ENCODE measurements at places on chromosomes 3 and 15. TPM values are rescaled to one million over a fixed set of nuclear protein-coding genes. Genes with fewer than 3 reads are reported as not detected.

DNA sequence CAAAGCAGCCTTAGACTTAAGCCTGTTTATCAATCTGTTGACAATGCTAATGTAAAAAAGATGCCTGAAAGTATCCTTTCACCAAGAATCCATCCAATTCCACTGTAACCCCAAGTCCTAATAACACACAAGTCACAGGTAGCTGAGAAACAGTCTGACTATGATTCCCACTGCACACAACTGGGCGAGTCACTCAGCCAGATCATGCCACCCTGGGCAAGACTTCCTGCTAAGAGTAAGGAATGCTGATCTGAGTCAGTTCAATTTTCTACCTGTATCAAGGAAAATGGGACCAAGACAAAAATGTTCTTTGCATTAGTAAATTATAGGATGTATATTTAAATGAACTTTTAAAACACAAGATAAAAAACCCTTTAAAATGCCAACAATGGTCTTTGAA lies 33.3 kb downstream of the NPTN start:
- H3K27ac ChIP-seq: no peak overlapping the region
- H3K27me3 ChIP-seq: no peaks in the 10 kb centered on the region
- no peaks in the 10 kb centered on the region for H3K36me3 ChIP-seq
- peaks cover 96% of the 10 kb centered on the region for H3K4me1 ChIP-seq

GRCh38 chr3:188126276-188126675 lies 27.7 kb upstream of the LPP start:
- no peaks in the 10 kb centered on the region for H3K36me3 ChIP-seq
- no peak for DNase-seq
- H3K27ac ChIP-seq: peak overlapping the region; percentile 67

DNA sequence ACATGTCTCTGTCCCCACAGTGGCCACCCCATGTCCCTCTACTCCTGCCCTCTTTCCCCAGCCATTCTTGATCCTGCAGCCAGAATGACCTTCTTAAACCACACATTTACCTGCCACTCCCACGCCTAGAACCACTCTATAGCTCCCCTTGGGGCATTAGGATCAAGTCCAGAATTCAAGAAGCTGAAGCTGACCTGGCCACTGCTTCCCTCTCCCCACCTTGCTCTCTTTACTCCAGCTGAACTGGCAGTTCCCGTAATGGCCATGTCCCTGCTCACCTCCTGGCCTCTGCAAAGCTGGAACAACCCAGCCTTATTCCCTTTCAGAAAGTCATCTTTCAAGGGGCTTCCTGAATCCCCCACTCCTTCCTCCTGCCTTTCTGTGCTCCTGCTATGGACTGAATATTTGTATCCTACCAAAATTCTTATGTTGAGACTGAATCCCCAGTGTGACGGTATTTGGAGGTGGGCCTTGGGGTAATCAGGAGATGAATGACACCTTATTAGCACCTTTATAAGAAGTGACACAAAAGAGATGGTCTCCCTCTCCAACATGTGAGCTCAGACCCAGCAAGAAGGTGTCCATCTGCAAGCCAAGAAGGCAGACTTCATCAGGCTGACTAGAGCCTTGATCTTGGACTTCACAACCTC lies 3.8 kb downstream of the CSRNP1 start:
- peak overlapping the region; percentile 100 for H3K27ac ChIP-seq
- H3K4me1 ChIP-seq: peaks cover 80% of the 10 kb centered on the region
- no peak overlapping the region for H3K4me3 ChIP-seq
- H3K36me3 ChIP-seq: peaks cover 13% of the 10 kb centered on the region
- H3K27me3 ChIP-seq: no peaks in the 10 kb centered on the region

GRCh38 chr3:36444909-36445308 lies 64.6 kb downstream of the STAC start:
- H3K27ac ChIP-seq: no peak overlapping the region
- H3K27me3 ChIP-seq: no peaks in the 10 kb centered on the region
- H3K4me1 ChIP-seq: no peaks in the 10 kb centered on the region
- no peak overlapping the region for H3K4me3 ChIP-seq
- no peak for DNase-seq

- H3K36me3 ChIP-seq: peaks cover under 1% of the 10 kb centered on the region
- H3K27me3 ChIP-seq: no peaks in the 10 kb centered on the region
- H3K4me3 ChIP-seq: peak overlapping the region; percentile 79
These were observed 1.4 kb downstream of the SLC41A3 start for GRCh38 chr3:126082362-126083137.

DNA sequence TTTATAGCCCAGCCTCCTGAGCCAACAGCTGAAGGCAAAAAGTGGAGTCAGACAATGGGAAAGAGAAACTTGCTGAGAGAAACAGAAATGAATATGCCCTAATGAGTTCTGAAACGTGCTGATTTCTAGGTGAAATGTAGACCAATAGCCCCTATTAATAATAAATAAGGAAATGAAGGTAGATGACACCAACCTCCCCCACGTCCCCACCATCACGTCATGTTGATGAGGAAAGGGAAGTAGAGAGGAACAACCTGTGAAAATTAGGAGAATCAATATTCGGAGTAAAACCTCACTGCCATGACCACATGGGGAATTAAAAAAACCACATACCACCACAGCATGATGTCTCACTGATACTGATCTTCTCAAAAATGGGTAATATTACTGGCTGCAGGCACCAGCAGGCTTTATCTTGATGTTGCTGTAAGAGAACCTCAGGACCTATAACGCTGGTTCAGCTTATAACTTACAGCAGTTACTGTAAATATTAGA lies 64.0 kb downstream of the KAT2B start:
- peaks cover 22% of the 10 kb centered on the region for H3K36me3 ChIP-seq
- no peak overlapping the region for H3K27ac ChIP-seq
- H3K4me3 ChIP-seq: no peak overlapping the region
- no peaks in the 10 kb centered on the region for H3K27me3 ChIP-seq
- no peaks in the 10 kb centered on the region for H3K4me1 ChIP-seq

- no peaks in the 10 kb centered on the region for H3K36me3 ChIP-seq
- H3K4me3 ChIP-seq: peak within 1 kb of the TSS; percentile 73
- peak within 1 kb of the TSS; percentile 91 for H3K27ac ChIP-seq
- DNase-seq: peak; percentile 66
- no peaks in the 10 kb centered on the region for H3K27me3 ChIP-seq
These were observed at the start of gene THSD4 for GRCh38 chr15:71114887-71115566. THSD4 (plus strand) TSS chr15:71115471.

- DNase-seq: no peak
- no peak overlapping the region for H3K27ac ChIP-seq
- no peak overlapping the region for H3K4me3 ChIP-seq
- H3K36me3 ChIP-seq: peaks cover 15% of the 10 kb centered on the region
- H3K27me3 ChIP-seq: no peaks in the 10 kb centered on the region
These were observed 9.3 kb downstream of the FAH start for GRCh38 chr15:80162059-80162554.

DNA sequence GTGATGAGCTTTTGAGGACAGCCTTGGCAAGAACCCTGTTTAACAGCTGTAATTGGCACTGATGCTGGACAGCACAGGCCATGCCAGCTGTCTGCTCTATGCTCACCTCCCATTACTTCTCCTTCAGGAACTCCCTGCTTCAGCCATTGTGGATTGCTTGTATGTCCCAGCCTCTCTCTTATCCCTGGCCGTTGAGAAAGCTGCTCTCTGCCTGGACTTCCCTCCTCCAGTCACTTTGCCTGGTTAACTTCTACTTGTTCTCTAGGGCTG lies 444.5 kb downstream of the EPHB1 start:
- no peak overlapping the region for H3K27ac ChIP-seq
- H3K36me3 ChIP-seq: no peaks in the 10 kb centered on the region
- DNase-seq: no peak

GRCh38 chr3:80050826-80051601 lies 283.2 kb upstream of the ROBO1 start:
- H3K27ac ChIP-seq: no peak overlapping the region
- no peaks in the 10 kb centered on the region for H3K36me3 ChIP-seq
- DNase-seq: no peak
- no peak overlapping the region for H3K4me3 ChIP-seq

DNA sequence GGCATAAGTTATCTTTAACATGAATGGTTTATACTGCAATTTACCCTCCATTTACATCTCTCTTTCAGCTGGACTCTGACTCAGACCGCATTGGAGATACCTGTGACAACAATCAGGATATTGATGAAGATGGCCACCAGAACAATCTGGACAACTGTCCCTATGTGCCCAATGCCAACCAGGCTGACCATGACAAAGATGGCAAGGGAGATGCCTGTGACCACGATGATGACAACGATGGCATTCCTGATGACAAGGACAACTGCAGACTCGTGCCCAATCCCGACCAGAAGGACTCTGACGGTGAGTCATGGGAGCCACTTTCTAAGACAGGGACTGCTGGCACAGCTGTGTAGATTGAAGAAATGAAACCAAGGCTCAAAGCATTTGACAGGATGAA lies 11.6 kb downstream of the THBS1 start:
- no peaks in the 10 kb centered on the region for H3K27me3 ChIP-seq
- no peaks in the 10 kb centered on the region for H3K4me1 ChIP-seq
- H3K36me3 ChIP-seq: no peaks in the 10 kb centered on the region
- DNase-seq: no peak

DNA sequence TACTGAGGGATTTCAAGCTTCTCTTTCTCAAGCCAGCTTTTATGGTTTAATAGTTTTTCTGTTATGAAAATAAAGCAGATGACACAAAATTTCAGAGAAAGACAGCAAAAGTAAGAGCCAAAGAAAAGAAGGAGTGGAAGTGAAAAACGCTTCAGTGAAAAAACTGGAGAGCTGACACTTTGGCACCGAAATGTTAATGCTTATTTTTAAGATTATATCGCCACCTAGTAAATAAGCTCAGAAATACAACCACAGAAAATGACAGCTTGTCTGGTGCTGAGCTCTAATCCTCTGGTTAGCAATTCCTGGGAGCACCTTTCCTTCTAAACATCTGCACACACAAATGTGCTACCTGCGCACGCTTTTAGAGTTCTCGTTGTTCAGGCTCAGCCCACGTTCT lies 101.6 kb downstream of the ZPLD1 start:
- no peaks in the 10 kb centered on the region for H3K36me3 ChIP-seq
- H3K27me3 ChIP-seq: peaks cover 8% of the 10 kb centered on the region
- DNase-seq: no peak
- H3K27ac ChIP-seq: no peak overlapping the region
- H3K4me1 ChIP-seq: no peaks in the 10 kb centered on the region

DNA sequence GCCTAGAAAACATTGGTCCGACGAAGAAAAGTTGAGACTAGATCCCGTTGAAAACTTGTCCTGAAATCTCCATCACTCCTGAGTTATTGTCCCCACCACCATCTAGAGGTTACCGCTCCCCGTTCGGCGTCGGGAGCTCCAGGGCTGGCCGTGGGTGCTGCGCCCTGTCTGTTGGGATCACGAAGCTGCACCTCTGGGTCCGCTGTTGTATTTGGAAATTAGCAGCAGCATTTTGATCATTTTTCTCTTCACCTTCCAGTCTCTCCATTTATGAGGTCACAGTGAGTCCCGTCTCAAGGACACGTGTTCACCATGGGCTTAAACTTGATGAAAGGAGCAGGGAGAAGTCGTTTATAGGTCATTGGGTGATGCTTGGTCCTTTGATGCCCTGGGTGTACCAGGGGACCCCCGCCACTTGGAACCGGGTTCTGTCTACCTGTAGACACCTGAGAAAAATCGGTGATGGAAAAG lies 565 bp downstream of the MANF start:
- peaks cover 40% of the 10 kb centered on the region for H3K36me3 ChIP-seq
- peak overlapping the region; percentile 98 for H3K27ac ChIP-seq
- no peak for DNase-seq
- no peaks in the 10 kb centered on the region for H3K27me3 ChIP-seq

DNA sequence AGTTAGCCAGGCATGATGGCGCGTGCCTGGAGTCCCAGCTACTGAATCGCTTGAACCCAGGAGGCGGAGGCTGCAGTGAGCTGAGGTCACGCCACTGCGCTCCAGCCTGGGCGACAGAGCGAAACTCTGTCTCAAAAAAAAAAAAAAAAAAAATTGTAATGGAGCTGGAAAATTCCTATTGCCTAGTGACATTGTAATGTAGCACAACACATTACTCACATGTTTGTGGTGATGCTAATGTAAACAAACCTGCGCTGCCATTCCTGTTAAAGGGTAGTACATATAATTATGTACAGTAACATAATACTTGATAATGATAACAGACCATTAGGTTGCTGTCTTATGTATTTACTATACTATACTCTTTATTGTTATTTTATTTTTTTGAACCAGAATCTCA lies 39.1 kb downstream of the KNL1 start:
- no peaks in the 10 kb centered on the region for H3K27me3 ChIP-seq
- no peaks in the 10 kb centered on the region for H3K36me3 ChIP-seq
- DNase-seq: no peak

- peak; percentile 66 for DNase-seq
- H3K27ac ChIP-seq: peak overlapping the region; percentile 84
- peaks cover 63% of the 10 kb centered on the region for H3K4me1 ChIP-seq
- H3K27me3 ChIP-seq: no peaks in the 10 kb centered on the region
- no peak overlapping the region for H3K4me3 ChIP-seq
These were observed 13.5 kb downstream of the SLCO3A1 start for GRCh38 chr15:91866971-91867372.

DNA sequence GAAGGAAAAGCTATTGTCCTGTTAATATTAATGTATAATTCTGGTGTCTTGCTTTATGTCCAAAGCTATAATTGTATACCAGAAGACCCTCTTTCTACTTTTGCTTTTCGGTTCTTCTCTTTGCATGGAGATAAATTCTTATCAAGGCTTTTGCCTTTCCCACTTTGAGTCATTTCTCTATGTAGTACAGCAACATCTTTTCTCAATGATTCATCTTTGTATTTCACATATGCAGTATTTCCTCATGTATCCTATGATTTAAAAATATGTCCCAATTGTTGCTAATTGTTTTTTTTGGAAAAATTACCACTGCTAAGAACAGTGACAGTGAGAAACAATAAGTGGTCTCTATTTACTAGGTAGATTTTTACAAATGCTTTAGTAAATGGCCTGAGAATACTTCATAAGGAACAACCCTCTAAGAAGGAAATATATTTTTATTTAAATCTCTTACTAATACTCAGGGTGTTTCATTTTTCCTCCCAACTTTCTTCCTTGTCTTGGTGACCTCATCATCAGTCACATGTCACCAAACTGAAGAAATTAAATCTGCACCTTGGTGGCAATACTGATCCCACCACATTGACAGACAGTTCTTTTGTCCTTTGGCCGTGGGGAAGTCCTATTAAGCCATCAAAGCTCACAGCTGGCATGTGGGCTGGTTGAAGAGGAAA lies 290.6 kb downstream of the SATB1 start:
- no peaks in the 10 kb centered on the region for H3K27me3 ChIP-seq

DNA sequence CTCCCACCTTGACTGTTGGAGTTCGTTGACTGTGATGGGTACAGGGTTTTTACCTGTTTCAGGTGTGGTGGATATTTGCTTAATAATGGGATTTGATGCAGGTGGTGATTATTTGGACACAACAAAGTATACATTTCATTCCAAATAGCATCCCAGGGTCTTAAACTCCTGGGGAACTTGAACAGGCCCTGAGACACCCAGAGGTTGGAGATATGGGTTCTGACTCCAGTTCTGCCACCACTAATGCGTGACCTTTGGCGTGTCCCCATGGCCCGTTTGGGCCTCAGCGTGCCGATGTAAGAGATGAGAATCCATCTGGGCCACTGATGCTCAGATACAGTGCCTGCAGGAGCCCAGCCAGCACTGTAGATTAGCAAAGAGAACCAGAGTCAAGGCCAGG lies 264.5 kb downstream of the EPHB1 start:
- DNase-seq: no peak
- no peak overlapping the region for H3K27ac ChIP-seq

ALPK3 gene
- total RNA-seq: 112 TPM

GPR87 gene
- not detected for total RNA-seq

SLC12A1 gene
- total RNA-seq: not detected

RBPMS2 gene
- total RNA-seq: 200 TPM

SMAD6 gene
- total RNA-seq: 14.3 TPM

TM6SF1 gene
- 4.5 TPM for total RNA-seq

CACNA2D3 gene
- 21.5 TPM for total RNA-seq

GCNT3 gene
- total RNA-seq: not detected

LSG1 gene
- 18.2 TPM for total RNA-seq

ADAMTS7 gene
- total RNA-seq: 14.5 TPM

Measured in heart right ventricle (tissue), 16 donors.